ENCODE measurements at places on chromosomes 2 and 18.

GRCh38 chr18:57113799-57114420, 33.0 kb upstream of the BOD1L2 start:
- no peak for DNase-seq

- DNase-seq, result no peak
These were observed 2.9 kb upstream of the GGCX start for GRCh38 chr2:85564144-85564563.

DNA sequence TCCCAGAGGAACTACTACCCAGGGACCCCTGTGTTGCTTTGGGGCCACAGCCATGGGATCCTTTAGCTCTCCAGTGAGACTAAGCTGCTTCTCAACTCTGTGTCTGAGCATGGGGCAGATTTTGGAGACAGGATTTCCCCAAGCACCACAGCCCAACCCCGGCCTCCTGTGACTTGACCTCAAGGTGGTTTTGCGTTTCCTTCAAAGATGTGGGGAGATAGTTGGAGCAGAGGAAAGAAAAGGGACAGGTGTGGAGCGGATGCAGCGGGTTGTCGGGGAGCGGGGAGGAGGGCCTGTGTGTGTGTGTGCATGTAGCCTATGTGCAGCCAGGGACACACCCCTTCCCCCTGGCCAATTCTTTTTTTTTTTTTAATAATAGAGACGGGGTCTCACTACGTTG, 10.2 kb downstream of the ARID5A start:
- DNase-seq, result no peak

DNA sequence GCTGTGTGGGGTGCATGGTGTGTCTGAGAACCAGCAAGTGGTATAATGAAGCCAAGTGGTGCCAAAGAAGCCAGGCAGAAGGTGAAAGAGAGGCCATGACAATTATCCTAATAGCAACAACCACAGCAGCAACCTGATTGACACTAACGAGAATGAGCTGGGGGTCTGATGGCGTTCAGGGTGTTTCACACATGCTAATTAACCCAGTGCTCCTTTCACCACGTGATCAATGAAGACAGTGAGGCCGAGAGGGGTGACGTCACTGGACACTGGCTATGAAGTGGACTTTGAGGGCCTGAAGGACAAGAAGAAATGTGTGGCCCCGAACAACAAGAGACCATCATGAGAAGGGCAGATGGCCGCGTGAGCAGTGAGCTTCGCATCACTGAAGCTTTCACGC, 364.4 kb upstream of the ID2 start:
- DNase-seq, result no peak

GRCh38 chr2:200172944-200173581, 133.4 kb upstream of the SPATS2L start:
- DNase-seq, result peak; percentile 78

- DNase-seq, result no peak
These were observed 41.4 kb downstream of the AOX1 start for GRCh38 chr2:200627110-200627770.

DNA sequence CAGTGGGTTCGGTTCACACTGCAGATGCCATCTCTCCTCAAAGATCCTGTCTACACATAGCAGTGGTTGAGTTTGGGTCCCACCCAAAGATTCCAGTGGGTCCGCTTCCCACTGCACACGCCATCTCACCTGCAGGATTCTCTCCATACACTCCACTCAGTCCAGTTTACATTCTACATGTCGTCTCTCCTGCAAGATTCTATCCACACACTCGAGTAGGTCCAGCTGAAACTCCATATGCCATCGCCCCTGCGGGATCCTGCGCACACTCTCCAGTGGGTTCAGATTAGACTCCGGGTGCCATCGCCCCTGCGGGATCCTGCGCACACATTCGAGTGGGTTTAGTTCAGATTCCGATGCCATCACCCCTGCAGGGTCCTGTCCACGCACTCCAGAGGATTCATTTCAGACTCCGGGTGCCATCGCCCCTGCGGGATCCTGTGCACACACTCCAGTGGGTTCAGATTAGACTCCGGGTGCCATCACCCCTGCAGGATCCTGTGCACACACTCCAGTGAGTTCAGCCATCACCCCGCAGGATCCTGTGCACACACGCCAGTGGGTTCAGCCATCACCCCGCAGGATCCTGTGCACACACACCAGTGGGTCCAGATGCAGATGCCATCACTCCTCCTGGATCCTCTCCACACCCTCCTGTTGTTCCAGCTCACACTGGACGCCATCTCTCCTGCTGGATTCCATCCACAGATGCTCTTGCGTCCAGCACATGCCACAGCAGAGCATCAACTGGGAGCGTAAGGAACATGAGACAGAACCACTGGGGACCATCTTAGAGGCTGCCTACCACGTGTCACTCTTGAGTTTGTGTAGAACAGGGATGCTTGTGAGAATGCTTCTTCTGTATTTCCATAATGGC, 3.0 kb upstream of the PXDN start:
- DNase-seq, result no peak

GRCh38 chr2:39723497-39723896, 55.6 kb downstream of the THUMPD2 start:
- DNase-seq, result no peak

DNA sequence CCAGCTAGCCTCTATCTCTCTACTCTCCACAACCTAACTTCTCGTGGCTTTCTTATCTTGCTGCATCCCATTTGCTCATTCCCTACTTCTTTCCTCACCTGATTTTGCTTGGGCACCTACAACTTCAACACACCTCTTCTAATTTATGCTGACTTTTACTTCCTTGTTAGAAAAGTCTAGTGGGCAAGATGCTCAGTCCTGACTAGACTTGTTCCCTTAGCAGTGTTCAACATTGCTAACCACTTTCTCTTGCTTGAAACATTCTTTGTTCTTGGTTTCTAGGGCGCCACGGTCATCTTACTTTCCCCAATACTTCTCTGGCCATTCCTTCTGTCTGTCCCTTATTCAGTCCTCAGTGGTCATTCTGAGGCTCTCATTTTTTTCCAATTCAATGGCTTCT, 454.7 kb upstream of the CWC22 start:
- DNase-seq, result no peak

DNA sequence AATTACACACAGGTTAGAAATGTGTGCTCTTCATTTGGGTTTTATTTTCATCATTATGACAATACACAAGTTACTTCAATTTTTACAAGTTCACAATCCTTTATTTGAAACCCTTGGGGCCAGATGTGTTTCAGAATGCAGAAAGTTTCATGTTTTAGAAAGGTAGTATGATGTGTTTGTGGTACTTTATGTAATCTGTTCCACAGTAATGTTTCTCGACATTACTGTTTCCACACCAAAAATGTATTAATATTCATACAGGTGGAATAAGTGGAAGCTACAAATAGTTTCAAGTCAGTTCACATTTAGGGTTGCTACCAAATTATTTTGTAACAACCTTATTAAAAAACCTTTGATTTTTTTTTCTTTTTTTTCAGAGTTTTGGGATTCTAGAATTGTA, 10.4 kb downstream of the UBE2E3 start:
- no peak for DNase-seq

DNA sequence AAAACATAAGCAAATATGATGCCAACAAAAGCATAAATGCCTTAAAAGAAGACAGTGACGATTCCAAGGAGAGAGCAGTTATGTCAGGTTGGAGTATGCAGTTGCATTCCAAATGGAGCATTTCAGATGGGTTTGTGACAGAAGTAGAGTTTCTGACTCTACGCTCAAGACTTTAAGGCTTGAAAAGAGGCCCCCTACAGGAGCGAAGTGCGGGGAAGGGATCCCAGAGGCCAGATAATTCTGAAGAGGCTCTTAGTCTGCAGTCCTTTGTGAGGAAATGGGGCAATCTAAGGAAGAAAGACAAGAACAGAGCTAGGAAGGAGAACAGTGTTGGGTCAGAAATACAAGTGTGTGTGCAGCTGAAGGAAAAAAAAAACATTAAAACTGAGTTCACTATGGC, 95.5 kb downstream of the ZNF521 start:
- no peak for DNase-seq

DNA sequence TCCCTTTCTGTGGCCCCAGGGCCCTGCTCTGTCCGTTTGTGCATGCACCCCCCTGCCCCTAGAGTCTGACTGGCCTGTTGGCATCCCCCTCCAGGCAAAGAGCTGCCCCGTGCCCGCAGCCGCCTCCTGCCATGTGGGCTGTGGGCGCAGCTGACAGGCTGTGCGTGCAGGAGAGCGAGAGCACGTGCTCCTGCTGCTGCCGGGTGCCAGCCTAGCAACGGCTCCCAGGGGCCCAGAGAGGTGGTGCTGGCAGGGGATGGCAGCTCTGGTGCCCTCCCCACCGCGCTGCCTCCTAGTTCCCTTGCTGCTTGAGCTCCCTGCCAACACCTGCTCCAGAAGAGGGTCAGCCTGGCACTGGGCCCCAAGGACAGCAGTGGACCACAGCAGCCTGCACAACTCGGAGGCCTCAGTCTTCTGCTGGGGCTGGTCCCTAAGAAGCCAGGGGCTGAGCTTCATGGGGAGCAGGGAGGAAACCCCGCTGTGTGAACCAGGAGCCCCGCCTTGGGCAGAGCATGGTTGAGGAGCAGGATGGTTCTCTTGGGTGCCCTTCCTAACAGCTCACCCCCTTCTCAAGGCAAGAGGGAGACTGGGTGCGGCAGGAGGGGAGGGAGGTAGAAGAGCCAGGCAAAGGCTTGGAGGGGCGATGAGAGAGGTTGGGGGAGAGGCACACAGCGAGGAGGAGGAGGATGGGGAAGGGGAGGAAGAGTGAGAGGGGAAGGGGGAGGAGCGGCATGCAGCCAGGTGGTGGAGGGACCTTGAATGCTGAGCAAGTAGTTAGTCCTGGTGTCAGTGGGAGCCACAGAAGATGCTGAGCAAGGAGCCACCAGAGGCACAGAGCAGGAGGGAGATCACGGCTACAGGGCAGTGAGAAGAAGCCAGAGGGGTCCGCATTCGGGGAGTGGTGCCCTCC, 23.8 kb upstream of the PTMA start:
- DNase-seq, result peak; percentile 17

DNA sequence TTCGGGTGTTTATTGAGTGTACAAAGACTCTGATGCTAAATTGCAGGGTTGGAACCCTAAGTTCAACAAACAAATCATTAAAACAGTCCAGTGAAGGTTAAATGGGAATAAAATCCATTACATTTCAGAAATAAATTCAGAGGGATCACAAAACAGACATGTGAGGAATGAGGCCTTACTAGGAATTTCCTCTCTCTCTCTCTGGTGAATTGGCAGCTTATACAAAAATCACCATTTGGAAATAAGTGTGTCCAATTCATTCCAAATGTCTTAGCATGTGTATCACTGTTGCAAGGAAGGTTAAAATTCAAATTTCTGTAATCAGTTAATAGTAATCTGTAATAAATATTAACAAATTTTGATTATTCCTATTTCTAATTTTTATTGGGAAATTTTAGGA, 228.6 kb upstream of the PXDN start:
- no peak for DNase-seq

DNA sequence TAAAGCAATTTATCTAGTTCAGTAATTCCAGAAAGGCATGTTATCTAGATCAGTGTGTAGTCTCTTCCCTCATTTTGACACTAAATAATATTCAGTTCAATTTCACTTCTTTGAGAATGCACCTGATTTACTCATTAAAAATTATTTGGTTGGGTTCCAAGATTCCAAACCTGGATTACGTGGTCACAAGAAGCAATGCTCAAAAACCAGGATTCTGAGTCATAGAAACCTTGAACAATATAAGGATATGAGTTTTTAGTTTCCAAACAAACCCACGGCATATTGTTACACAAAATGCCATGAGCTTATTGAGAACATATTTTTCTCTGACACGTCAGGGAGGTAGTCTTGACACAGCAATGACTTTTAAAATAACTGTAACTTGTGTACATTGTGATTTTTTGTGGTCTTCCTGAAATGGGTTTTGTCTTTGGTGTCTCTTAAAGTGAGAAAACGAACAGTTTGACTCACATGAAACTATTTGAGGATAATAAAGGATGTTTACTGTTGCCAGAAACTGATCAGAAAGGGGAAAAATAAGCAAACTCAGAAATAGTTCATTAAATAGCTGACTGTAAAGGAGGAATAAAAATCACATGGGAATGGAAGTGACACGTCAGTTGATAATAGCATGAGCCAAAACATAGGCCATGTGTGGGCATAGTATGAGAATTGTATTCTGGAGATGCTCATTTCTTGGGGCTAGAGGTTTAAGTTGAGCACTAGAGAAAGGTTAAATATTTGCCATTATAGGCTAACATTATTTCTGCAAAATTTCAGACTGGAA, 617.7 kb upstream of the CDH2 start:
- DNase-seq, result peak; percentile 51

DNA sequence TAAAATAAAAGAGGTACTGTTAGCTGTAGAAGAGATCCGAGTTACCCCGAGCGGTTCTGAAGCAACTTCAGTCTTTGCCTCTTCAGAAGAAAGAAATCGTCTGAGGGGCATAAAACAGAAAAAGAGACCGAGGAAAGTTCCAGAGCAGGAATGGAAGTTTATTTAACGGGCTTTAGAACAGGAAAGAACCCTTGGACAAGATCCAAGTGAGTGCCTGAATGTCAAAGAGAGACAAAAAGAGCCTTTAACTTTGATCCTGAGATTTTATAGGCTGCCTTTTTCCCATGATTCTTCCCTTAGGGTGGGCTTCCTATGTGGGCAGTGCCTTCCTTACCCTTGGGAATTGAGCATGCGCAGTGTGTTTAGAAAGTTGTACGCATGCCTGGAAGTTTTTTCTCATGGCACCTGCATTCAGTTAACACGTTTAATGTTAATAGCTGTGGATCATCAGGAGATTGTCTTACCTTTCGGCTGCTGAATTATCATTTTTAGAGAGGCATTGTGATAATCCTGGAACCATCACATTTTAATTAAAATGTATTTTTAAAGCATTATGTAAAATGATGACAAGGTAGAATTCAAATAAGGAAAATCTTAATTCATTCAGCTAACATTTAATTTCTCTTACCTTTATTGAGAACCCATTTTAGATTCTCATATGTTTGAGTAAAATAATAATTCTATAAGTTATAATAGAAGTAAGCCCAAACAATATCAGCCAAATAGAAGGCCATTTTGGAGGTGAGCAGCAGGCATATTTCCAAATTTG, 269.5 kb upstream of the ZSWIM2 start:
- DNase-seq, result peak; percentile 3

Data from RPMI7951 (cell line).